Effector memory CD4-positive, alpha-beta T cell (primary cell): ENCODE measurements at places on chromosomes 6 and 20.

- no peak for DNase-seq
These were observed 60.8 kb downstream of the BTBD3 start for GRCh38 chr20:11978496-11978895.

GRCh38 chr6:156280065-156280464 lies 497.1 kb upstream of the ARID1B start:
- no peak for DNase-seq

GRCh38 chr6:73577676-73578075 lies 56.8 kb upstream of the EEF1A1 start:
- no peak for DNase-seq

- no peak for DNase-seq
These were observed 23.2 kb downstream of the SCGN start for GRCh38 chr6:25675167-25675566.

DNA sequence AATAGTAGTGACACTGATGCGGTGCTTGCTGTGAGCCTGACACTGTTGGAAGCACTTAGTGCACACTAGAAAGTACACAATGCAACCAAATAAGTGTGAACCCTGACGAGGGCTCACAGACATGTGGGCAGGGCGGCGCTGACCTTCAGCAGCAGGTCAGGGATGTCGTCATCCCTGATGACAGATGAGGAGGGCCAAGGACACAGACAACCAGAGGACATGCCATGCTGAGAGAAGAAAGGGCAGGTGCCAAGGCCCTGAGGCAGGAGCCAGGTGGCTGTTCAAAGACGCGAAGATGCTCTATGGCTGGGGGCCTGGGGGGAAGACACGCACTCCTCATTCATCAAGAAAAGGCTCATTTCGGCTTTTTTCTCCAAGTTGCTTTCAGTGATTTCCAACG lies 176.4 kb upstream of the CST7 start:
- DNase-seq, result no peak

DNA sequence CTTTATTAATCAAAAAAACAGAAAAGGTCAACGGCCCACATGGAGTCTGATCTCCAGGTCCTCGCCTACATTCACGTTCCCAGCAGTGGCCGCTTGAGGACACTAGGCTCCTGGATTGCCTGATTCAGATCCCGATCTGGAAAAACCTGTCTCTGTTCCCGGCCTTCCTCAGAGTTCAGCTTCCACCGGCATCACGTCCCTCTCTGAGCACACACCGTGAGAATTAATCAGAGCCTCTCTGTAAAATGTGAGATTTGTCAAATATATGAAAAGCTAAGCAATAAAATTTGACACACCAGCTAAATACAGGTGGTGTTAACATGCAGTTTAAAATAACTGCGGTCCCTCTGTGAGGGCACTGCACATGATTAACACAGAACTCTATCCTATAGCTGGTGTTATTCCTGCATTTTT lies 122.8 kb upstream of the COL21A1 start:
- DNase-seq, result no peak

DNA sequence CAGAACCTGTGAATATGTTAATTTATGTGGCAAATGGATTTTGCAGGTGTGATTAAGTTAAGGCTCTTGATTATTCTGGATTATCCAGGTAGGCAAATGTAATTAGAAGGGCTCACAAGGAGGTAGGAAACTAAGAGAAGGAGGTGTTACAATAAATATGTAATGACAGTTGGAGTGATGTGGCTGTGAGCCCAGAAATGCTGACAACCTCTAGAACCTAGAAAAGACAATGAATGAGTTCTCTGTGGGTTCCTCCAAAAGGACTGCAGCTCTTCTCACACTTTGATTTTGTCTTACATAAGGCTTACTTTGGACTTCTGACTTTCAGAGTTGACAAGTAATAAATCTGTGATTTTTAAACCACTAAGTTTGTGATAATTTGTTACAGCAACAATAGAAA lies 406.6 kb upstream of the EPHA7 start:
- DNase-seq, result no peak

- DNase-seq, result no peak
These were observed 68.8 kb downstream of the TMEM170B start for GRCh38 chr6:11606332-11606731.

DNA sequence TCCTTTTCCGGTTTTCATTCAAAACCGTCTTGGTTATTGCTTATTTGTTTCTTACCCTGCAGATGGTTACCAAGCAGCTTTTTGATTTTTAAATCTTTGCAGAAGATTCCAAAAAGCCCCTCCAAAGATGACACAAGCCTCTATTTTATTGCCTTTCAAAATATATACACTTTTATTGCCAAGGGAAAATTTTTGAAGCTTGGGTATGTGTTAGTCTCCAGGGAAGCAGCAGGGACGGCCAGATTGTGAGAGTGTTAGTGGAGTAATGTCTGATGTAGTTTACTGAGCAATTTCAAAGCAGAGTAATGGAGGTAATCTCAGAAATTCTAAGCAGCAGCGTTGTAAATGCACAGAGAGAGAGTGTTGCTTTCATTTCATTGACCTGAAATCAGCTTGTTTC lies 193.8 kb downstream of the FARS2 start:
- DNase-seq, result no peak

DNA sequence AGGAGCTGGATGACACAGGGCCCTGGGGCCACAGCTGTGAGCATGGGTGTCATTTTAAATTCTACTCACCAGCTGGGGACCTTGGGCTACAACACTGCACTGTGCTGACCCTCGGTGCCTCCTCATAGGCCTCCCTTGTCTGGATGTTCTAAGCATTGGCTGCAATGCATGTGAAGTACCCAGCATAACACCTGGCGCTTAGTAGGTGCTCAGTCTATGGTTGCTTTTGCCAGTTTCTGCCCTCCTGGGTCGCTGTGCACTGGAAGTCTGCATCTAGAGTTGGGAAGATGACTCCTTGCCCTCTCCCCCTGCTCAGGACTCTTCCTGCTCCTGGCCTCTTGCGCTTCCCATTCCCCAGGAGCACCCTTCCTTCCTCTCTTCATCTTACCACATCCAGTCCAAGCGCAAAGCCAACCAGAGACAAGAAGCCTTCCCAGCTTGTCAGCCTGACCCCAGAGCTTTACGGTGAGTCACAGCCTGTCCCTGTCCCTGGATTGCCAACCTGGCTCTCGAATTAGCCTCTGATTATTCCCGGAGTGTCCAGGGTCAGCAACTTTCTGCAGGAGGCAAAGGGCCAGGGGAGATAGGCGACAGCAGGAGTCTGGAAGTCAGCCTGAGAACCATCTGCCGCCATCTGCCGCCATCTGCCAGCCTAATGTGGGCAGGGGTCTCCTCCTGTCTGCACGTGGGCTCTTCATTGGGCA lies 8.8 kb downstream of the SLC13A3 start:
- DNase-seq, result no peak

DNA sequence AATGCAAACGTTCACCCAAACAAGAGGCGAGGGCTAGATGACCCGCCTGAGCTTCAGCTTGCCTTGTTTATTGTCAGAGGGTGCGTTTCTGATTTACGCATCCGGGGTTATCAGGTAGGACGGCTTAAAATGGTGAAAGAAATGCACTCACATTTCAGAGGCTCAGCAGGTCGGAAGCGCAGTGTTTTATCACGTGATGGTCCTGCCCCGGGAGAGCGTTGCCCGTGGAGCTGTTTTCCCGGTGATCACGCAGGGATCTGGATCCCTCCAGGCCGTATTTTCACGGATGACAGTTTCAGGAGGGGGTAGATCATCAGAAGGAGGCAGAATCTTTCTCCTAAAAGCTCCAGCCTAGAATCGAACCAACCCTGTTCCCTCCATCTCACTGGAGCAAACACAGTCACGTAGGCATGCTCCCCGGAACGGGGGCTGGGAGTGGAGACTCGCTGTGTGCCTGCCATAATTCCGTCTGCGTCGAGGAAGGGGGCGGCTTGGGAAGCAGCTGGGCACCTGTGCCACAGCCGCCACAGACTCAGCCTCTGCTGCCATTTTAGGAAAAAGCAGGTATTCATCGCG lies 121.7 kb downstream of the SMOC2 start:
- no peak for DNase-seq

- no peak for DNase-seq
These were observed 115.4 kb upstream of the BTN3A2 start for GRCh38 chr6:26249707-26249956.

DNA sequence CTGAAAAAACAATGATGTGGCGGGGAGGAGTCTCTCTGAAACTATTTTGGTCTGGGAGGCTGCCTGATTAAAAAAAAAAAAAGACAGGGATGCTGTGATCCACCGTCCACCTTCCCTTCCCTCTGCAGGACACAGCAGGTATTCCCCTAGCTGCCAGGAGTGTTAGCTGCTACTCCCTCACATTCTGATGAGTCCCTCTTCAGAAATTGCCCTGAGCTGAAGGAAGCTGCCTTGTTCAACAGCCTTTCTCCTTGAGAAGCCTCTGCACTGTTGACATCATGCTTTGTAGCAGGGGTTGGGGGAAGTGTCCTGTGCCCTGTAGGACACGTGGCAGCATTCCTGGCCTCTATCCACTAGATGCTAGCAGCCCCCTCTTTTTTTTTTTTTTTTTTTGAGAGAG lies 71.7 kb upstream of the ZMYND8 start:
- DNase-seq, result no peak

GRCh38 chr6:35036059-35036827 lies 104.9 kb downstream of the TCP11 start:
- no peak for DNase-seq

DNA sequence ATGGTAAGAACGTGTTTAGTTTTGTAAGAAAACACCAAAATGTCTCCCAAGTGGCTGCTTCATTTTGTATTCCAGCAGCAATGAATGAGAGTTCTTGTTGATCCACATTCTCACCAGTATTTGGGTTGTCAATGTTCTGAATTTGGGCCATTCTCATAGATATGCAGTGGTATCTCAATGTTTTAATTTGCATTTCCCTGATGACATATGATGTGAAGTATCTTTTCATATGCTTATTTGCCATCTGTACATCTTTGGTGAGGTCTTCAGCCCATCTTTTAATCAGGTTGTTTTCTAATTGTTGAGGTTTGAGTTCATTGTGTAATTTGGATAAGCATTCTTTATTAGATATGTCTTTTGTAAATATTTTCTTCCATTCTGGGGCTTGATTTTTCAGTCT lies 436.8 kb upstream of the IRAK1BP1 start:
- no peak for DNase-seq

DNA sequence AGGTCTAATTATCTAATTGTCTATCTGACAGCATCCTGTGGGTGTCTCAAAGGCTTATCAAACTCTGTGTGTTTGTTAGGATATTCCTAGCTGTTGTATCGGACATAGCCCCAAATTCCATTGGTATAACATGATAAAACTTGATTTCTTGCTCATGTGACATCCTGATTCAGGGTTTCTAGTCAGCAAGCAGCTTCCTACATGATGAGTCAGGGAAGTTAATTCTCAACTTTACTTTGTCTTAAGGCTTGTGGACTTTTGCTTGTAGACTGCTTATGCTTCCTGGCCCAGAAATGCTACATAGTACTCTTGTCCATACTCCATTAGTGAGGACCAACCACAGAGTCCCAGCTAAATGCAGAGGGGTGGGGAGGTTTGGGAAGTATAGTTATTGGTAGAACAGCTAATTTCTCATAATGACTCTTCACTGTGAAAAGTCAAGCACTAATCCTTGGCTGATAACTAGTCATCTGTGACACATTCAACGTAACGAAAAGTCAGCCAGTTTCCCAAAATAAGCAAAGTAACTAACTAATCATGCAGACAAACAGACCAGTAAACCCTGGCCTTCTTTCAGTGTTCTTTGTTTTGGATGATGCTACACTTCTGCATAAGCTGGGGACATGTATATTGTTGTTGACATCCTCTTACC lies 25.8 kb downstream of the NKAIN2 start:
- no peak for DNase-seq

- no peak for DNase-seq
These were observed 5.8 kb downstream of the TFAP2C start for GRCh38 chr20:56634735-56635385.

GRCh38 chr6:140446241-140446640 lies 1071.8 kb upstream of the CITED2 start:
- no peak for DNase-seq

DNA sequence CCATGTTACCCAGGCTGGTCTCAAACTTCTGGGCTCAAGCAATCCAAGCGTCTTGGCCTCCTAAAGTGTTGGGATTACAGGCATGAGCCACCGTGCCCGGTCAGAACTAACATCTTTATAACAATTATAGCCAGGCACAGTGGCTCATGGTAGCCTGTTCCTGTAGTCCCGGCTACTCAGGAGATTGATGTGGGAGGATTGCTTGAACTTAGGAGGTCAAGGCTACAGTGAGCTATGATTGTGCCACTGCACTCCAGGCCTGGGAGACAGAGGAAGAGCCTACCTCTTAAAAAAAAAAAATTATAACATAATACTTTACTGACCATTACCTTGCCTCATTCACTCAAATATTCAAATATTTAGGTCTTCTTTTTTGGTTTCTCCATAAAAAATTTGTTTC lies 16.8 kb upstream of the MYMX start:
- no peak for DNase-seq

GRCh38 chr6:31158863-31159855 lies 770 bp downstream of the TCF19 start:
- no peak for DNase-seq

GRCh38 chr20:17872959-17873358 lies 95.6 kb downstream of the SNX5 start:
- DNase-seq, result no peak

- DNase-seq, result no peak
These were observed 16.7 kb upstream of the TLDC2 start for GRCh38 chr20:36859282-36859555.

GRCh38 chr6:5384276-5384675 lies 123.0 kb downstream of the FARS2 start:
- no peak for DNase-seq

DNA sequence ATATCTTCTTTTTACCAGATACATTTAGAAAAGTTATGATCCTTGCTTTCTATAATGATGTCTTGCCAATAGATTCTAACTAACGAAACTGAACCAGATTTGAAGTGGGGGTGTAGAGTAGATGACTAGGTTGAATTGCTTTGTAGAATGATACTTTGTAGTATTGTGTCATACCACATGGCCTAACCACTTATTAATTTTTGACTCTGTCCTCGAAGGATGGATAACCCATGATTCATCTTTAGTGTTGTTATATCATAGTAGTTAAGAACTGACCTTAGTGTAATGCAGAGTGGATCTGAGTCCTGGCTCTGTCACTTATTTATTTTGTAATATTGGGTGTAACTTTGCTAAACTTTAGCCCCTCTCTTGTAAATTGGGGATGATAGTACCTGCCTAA lies 4.5 kb downstream of the PHF3 start:
- no peak for DNase-seq
